ENCODE measurements at places on chromosomes 13 and 19. TPM values are rescaled to one million over a fixed set of nuclear protein-coding genes. Genes with fewer than 3 reads are reported as not detected.

Gene RUBCNL
- total RNA-seq, result not detected

DNA sequence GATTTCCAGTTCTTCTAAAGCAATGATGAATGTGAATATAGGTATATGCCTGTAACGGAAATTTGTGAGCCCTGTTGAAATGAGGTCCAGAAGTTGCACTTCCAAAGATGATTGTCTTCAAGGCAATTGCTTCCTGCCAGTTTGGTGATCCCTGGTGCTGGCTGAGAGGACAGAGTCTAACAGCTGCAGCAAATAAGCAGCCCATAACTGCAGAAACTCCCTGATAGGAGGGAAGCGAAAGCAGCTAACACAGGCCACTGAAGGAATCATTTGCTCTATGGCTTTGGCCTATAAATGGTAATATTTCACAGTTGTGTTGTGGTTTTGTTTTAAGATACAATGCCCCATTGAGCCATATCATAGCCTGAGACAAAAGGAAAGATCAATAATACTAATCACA is 451.5 kb upstream of the MIR17HG start:
- H3K4me3 ChIP-seq, result no peak overlapping the region
- no peaks in the 10 kb centered on the region for H3K4me1 ChIP-seq
- no peaks in the 10 kb centered on the region for H3K36me3 ChIP-seq
- no peak overlapping the region for H3K27ac ChIP-seq
- DNase-seq, result no peak

DNA sequence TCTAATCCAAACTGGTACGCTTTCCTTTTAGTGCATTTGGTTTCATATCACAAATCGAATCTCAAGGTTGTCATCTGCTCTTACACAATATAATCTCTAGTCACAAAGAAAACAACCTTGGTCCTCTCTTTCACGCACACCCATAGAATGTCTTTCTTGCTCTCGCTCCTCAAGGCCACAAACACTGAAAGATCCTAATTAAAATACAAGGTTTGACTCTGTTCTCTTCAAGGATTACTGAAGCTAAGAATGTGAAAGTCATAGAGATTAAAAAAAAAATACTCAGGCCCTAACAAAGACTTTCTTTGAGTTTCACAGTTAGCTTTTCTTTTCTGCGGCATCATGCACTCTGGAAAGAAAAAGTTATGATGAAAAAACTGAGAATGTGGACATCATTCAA is 891.5 kb downstream of the EFNB2 start:
- no peaks in the 10 kb centered on the region for H3K4me1 ChIP-seq
- no peak overlapping the region for H3K4me3 ChIP-seq
- no peaks in the 10 kb centered on the region for H3K36me3 ChIP-seq
- DNase-seq, result no peak

DNA sequence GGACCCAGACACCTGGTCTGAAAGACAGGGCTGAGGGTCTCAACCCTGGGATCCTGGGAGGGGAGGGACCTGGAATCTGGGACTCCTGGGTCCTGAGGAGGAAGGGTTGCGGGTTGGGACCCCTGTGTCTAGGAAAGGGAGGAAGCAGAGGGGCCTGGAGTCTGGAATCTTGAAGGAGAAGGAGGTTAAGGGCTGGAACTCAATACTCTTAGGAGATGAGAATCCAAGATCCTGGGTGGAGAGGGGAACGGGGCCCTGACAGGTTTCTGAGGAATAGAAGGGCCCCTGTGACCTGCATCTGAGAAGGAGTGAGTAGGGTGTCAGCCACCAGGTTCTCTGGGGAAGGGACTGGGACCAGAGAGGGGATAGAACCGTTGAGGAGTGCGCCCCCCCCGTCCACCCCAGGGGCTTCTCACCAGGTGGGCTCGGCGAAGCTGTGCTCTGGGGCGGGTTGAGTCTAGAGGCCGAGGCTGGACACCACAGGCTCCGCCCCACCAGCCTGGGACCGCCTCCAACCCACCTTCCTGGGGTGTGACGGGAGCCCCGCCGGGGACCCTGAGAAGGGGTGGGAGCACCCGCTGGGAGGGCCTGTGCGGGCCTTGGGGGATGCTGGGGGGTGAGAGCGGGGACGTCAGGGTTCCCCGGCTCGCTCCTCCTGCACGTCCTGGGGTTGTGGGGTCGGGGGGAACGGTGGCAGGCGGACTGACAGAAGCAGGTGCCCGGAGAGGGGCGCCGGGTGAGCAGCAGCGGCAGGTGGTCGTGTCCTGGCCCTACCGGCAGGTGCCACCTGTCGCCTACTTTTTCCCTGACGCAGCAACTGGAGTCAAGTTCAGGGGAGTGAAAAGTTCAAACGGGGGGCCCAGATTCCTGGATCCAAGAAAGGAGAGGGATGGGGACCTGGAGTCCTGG is at the start of gene MAMSTR:
MAMSTR (minus strand) TSS at position 463 of the 909 bp plus-strand sequence. CDS start 694 bp downstream, outside the sequence.
- peak; percentile 77 for DNase-seq
- no peaks in the 10 kb centered on the region for H3K36me3 ChIP-seq
- H3K4me1 ChIP-seq, result peaks cover 74% of the 10 kb centered on the region
- H3K27ac ChIP-seq, result peak within 1 kb of the TSS; percentile 93

GRCh38 chr19:3073159-3073563 is 10.9 kb upstream of the TLE5 start:
- no peaks in the 10 kb centered on the region for H3K27me3 ChIP-seq
- DNase-seq, result peak; percentile 84

DNA sequence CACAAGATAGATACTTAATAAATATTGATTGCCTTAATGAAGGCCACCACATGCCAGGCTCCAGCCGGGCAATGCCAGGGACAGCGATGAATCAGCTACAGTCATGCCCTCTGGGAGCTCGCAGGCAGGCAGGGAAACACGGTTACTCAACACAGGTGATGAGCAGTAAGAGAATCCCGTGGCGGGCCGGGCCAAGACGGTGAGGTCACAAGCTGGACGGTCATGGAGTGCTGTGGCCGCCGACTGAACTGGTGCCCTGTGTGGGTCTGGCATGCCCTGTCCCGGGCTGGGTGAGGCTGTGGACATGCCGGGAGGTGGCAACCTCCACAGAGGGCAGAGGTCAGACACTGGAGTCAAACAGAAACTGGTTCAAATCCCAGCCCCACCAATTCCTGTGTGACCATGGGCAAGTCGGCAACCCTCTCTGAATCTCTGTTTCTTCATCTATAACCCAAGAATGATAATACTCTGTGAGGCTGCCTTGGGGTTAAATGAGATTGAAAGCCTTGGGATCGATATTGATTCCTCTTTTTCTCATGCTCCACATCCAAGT is 13.2 kb upstream of the PAK4 start:
- H3K27me3 ChIP-seq, result peaks cover 57% of the 10 kb centered on the region
- no peak overlapping the region for H3K27ac ChIP-seq
- DNase-seq, result no peak
- no peaks in the 10 kb centered on the region for H3K4me1 ChIP-seq
- H3K36me3 ChIP-seq, result no peaks in the 10 kb centered on the region
- H3K4me3 ChIP-seq, result no peak overlapping the region

DNA sequence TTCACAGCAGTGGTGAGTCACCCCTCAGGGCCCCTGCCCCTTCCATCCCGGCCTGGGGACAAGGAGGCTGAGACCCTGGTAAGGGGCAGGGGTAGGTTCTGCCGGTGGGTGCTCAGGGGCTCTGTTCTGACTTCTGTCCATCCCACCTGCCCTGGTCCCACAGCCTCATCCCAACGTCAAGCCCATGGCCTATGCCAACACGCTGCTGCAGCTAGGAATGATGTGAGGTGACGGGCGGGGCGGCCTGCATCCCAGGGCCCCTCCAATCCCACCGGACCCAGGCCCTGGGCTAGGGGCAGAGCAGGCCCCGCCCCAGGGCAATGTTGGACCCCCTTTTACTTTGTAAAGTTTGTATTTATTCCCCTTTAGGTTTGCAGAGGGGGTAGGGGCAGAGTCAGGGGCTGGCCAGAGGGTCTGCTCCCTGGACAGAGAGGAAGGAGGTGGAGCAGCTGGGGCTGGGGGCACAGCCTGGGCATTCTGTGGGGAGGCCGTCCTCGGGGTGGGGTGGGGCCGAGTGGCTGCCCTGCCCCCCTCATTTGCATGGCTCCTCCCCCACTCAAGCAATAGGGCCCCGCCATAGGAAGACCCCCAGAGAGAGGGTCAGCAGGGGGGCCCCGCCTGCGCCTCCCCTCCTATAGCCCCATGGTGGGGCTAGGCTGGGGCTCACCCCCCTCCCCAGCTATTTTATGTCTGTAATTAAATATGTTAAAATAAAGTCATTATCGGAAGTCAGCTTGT is 23.1 kb downstream of the CCDC8 start:
- H3K36me3 ChIP-seq, result peaks cover 79% of the 10 kb centered on the region
- H3K4me1 ChIP-seq, result peaks cover 14% of the 10 kb centered on the region
- no peak overlapping the region for H3K4me3 ChIP-seq
- DNase-seq, result no peak
- H3K27me3 ChIP-seq, result no peaks in the 10 kb centered on the region

Data from stomach (tissue), 19 donors.